ENCODE measurements at places on chromosomes 6 and 20. TPM values are rescaled to one million over a fixed set of nuclear protein-coding genes. Genes with fewer than 3 reads are reported as not detected.

Gene TP53INP2
- 2.4 TPM for total RNA-seq

- DNase-seq: peak; percentile 48
Observed at GRCh38 chr6:84791233-84791632, 26.8 kb upstream of the TBX18 start.

GRCh38 chr20:44997668-44998067 lies 31.4 kb downstream of the STK4 start:
- DNase-seq: no peak

DNA sequence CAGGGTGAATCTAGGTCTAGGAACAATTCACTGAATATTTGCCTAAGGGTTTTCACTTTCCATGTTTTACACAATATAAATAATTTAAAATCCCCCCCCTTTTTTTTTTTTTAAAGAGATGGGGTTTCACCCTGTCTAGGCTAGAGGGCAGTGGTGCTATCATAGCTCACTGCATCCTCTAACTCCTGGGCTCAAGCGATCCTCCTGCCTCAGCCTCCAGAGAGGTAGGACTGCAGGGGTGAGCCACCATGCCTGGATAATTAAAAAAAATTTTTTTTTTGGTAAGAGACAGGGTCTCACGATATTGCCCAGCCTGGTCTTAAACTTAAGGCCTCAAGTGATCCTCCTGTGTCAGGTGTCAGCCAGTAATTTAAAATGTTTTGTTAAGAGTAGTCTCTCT lies 17.8 kb downstream of the QKI start:
- DNase-seq: no peak

DNA sequence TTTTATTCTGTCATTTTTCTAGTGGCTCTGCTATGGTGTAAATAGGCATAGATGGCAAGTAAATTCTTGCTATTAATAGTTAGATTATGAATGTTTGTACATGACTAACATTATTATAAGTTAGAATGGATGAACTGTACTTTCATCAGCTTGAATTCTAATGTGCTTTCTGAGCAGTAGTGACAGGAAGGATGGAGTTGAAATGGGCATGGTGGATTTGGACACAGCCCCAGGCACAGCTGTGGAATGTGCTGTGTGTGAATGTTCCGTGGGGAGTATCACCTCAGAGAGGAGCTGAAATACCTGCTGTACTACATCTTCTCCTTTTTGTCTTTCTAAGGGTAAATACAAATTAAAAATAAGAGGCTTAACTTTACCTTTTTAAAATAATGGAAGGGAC lies 66.8 kb downstream of the FBXO5 start:
- no peak for DNase-seq
